ENCODE measurements at places on chromosomes 6 and 20. TPM values are rescaled to one million over a fixed set of nuclear protein-coding genes. Genes with fewer than 3 reads are reported as not detected.

DPPA5 gene
- not detected for total RNA-seq

SEL1L2 gene
- not detected for total RNA-seq

ANKRD6 gene
- 13.4 TPM for total RNA-seq

FRS3 gene
- total RNA-seq: 2.0 TPM

GRCh38 chr6:106849676-106850332, 124.7 kb downstream of the CD24 start:
- no peak for DNase-seq

- DNase-seq: no peak
Measured at GRCh38 chr6:6688951-6689350, 100.4 kb downstream of the LY86 start.

DNA sequence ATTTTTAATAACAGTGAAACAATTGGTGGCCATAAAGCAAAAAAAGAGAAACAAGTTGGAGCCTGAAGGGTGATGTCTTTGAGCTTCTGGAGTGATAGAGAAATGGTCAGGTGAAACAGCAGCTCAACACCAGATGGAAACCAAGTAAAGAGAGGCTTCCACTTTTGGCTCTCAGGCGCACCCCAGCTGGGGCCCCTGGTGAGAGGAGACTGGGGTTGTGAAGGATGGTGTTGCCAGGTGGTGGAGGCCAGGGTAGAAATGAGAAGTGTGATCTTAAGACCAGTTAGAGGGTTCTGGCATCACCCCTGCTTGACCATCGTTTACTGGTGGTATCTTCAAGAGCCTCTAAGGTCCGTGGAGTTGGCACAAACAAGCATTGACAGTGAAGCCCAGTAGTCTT, 126.0 kb upstream of the AKIRIN2 start:
- no peak for DNase-seq

- peak; percentile 83 for DNase-seq
Measured at GRCh38 chr20:12395353-12395752, 477.7 kb downstream of the BTBD3 start.

DNA sequence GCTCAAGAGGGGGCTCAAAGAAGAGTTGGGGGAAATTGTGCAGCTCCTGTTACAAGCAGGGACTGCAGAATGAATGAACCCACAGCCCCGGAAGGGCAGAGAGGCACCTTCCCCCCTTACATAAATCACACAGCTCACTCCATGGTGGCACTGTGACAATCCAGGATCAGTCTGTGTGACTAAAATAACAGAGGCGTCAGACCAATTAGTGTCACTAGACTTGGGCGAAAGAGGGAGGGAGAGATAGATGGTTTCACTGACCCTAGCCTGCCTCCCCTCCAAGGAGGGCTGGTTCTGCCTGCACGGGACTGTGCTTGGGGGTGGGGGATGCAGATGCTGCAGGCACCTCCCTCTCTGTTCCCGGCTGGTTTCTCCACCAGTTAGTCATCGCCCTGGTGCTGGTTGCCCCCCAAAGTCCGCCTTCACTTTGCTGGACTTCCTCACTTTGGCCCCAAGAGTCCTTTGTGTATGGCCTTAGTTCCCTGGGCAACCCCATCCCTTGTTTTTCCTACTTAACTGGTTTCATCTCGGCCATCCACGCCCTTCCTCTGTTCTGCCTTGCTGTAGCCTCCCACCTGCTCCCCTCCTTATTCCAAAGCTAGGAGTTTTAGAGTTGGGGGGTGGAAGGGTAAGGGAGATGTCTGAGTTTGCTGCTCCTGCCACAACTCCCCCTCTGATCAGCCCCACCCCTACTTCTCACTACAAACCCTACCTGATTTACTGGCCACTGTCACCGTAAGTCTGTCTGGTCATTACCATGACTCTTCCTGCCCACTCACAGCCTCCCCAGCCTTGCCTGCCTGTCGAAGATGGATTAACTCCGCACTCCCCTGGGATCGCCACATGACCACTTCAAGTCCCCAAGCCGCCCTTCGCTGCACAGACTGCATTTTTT, 17.7 kb downstream of the CCDC167 start:
- DNase-seq: no peak

DNA sequence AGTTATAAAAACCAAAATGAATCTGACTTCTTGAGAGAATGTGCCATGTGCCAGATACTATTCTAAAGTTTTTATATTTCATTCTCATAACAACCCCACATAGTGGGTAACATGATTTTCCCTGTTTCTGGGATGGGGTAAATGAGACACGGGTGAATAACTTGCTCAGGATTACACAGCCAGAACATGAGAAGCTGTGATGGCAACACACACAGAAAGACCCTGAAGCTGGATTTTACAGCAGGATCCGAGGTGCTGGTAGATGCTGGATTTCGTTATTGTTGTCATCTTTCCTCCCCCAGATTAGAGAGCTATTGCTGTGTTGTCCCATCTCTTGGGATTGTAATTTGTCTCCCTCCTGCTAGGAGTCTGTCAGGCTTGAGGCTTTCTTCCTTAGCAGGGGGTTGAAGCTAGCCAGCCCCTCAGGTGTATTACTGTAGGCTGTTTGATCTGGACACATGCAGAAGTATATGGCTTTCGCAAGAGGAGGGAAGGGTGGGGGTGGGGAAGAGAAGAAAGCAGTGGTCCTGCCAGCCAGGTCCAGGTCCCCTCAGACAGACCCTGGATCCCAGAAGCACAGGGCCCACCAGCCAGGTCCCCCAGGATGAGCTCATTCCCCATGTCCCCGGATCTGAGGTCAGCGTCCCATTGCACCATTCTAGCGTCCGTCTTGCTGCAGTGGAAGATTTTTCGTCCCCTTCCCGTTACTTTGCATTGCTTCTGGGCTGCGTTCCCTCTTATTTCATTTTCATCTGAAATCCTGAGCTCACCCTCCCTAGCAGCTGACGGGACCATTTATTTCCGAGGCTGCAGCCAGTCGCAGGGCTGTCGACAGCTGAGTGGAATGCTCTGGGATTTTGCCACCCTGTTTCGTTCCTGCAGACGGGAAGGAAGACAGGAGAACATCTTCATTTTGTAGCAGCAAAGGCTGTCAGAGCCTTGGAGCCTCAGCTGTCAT, 7.3 kb upstream of the KCNG1 start:
- DNase-seq: no peak

DNA sequence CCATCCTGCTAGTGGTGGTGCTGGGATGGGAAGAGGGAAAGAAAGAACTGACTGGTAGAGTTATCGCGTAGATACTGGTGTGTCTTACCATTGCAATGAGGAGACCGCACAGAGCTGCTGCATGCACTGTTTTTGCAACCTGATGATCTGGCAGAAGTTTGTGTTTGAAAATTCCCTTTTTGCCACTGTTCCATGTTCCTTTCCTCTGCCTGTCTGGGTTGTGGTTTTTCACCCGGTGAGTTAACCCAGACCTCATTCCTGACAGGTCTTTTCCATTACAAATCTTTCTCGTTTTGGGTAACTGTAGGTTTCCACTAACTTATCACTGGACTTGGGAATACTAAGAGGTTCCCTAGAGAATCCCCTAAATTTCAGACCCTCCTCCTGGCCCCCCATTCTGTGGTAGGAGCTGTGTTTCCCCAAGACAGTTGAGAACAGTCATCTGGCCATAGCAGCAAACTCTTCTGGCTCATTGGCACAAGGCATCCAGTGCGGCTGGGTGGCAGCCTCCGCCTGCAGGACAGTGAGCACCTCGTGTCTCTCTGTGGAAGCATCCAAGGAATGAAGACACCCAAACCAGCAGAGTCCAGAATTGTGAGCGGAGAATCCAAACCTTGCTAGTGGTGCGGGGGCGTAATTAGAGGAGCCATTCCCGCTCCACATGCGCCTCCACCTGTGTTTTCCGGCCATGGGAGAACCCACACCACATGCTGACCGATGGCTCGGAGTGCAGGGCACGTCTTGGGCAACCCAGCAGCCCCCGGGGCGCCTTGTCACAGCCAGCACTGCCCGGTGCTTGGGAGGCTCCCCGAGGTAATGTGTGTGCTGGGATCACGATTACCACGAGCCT, 32.8 kb downstream of the ERMARD start:
- DNase-seq: no peak

- peak; percentile 94 for DNase-seq
Measured at GRCh38 chr6:10528158-10528981, 7.2 kb downstream of the GCNT2 start.

Measured in renal cortical epithelial cell (primary cell).